ENCODE measurements at places on chromosomes 3 and 15.

DNA sequence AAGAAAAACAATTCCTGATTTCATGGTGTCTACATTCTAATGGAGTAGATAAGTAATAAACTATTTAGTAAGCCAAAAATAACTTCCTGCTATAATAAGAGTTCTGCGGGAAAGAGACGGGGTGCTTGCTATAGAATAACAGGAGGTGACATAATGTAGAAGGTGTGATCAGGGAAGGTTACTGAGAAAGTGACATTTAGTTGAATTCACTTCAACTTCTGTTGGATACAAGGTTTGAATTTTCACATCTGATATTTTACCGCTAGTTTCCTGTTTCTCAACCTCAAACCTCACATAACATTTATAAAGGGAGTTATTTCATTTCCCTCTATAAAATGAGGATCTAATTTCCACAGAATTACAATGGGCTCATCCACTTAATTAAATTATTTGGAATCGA, 102.3 kb upstream of the GBE1 start:
- no peak for DNase-seq

DNA sequence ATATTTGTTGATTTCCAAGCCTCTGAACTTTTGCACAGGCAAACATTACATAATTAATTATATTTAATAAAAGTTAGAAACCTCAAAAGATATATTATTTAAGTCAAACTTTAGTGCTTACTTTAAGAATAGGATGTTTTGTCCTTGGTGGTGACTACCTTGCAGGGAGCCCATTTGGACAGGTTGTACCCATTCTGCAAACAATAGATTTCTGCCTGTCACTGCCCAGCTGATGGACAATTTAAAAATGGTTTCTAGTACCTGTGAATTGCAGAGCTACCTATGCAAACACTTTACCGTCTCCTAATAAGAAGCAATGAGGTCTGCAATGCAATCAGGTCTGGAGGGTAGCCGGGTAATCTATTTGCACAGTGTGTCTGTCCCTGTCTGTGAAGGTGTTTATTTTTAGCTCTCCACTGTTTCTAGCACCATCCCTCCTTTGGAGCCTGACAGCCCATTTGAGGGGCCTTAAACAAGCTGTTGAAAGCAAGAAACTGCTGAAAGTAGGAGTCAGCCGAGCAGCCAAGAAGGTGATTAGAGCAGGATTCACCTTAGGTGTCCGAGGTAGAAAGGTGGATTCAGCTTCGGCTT, 556.2 kb upstream of the CFAP20DC start:
- DNase-seq: no peak

DNA sequence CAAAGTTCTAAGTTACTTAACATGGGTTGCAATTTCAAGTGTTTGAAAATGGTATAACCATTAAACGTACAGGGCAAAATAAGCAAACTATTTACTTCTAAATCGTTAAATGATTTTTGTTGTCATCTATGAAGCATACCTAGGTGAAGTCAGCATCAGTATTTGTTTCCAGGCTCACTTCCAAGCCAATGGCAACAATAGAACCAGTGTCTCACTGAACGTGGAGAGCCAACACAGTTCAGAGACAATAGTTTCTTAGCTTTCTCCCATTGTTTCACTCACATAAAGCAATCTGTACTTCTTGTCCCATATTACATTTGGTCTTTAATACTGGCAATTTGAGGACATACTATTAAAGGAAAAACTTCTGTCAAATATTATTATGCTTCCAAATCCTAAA, 397.2 kb downstream of the MECOM start:
- DNase-seq: no peak

- DNase-seq: no peak
These were observed 79.4 kb upstream of the THBS1 start for GRCh38 chr15:39501366-39502081.

DNA sequence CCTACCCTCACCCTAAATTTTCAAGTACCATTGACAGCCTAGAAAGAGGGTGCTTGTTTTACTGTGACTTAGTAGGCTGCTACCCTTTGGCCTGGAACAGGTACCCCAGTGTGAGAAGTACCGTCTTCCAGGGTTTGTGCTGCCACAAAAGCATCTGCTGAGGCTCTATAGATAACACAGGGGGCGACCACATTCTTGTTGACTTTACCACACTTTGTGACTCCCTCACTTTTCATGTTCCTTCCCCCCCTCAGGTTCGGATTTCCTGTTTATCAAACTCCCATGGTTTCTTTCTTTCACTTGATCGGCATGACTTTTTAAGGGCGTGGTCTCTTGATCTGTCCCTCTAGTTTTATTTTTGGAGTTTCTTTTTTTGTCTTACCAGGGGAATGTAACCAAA, 23.5 kb downstream of the EXOG start:
- DNase-seq: no peak

DNA sequence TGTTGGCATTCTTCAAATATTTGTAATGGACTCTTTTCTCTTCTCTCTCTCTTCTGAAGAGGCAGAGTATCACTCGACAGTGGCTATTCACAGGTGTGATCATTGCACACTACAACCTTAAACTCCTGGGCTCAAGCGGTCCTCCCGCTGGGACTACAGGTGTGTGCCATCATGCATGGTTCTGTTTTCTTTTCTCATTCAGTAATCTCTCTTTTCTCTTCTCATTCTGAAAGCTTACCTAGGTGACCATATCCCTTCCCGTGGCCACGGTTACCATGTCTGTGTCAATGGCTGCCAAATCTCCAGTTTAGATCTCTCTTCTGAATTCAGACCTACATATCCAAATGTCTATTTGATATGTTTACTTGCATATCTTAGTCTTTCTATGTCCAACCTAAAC, 96.3 kb downstream of the SOX2 start:
- no peak for DNase-seq

GRCh38 chr3:115502128-115502527, 121.2 kb upstream of the GAP43 start:
- no peak for DNase-seq

- DNase-seq: no peak
These were observed 465.2 kb downstream of the IL5RA start for GRCh38 chr3:2645001-2645400.

- DNase-seq: no peak
These were observed 84.5 kb upstream of the FNDC3B start for GRCh38 chr3:171954690-171955383.

GRCh38 chr3:191136347-191136746, 62.7 kb upstream of the OSTN start:
- peak; percentile 19 for DNase-seq

- DNase-seq: peak; percentile 48
These were observed 30.7 kb downstream of the LMCD1 start for GRCh38 chr3:8532251-8532871.

- DNase-seq: no peak
These were observed 2.0 kb downstream of the HHATL start for GRCh38 chr3:42700366-42701288.

GRCh38 chr15:48644827-48645557, 517 bp downstream of the FBN1 start:
- DNase-seq: peak; percentile 79

DNA sequence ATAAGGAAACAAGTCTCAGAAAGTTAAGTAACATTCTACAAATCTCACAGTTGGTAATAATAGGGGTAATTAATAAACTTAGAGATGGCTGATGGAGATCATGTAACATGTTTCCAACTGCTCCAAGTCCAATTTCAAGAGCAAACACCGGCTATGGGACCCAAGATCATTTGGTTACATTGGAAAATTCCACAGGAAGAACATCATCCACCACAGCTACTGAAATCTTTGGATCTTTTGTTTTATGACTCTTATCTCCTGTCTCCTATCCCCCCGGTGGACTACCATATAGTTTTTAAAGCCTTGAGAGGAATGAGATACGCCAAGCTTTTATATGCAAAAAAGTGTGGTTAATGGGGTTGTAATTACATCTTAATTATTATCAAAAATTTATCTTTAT, 216.1 kb downstream of the WNT5A start:
- peak; percentile 43 for DNase-seq

DNA sequence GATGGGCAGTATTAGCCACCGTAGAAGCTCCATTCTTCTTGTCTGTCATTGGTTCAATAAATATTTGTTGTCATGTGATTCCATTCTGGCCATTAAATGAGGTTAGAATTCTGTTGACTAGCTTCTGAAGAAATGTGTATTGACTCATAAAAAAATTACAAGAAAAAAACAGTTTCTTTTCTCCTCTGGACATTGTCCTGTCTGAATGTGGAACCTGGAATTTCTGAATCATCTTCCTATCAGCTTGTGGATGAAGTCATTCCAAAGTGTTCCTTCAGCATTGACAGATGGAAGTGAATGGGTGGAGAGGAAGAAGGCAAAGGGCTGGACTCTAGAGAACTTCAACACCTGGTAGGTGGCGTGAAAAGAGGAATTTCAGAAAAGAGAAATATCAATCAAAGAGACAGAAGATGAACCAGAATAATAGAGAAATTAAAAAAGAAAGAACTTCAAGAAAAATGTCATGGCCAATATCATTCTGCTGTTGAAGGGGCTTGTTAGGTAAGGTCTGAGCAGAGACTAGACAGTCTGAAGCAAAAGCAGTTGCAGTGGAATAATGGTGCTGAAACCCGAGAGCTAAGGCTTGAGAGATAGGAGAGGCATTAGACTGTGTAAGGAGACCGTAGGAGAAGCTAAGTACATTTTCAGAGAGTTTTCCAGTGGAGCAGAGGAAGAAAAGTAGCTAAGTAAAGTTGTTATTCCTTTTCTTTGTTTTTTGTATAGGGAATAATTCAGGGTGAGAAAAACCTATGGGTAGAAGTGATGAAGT, 806.6 kb downstream of the SQOR start:
- no peak for DNase-seq

DNA sequence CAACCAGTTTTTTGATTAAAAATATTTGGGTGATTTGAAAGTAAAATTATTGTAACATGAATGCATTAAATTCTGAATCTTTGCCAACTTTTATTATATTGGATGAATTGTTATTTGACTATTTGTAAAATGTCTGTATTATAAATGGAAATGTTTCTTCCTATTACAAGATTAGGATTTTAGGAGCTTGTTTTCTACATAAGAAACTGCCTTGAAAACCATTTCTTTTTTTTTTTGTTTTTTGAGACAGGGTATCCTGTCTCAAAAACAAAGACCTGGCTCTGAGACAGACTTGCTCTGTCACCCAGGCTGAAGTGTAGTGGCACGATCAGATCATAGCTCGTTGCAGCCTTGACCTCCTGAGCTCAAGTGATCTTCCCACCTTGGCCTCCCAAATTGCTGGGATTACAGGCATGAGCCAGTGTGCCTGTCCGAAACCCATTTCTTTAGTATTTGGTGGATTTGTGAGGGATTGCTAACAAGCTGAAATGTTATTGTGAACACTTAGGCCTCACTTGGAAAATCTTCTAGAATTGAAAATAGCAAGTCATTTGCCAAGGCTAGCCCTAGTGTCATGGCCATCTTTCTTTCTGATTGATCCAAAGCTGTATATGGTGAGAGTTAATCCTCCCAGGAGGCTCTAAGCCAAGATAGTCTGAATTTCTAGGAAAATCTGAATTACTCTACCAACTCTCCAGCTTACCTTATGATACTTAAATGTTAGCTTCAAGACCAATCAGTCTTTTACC, 100.3 kb downstream of the FNDC3B start:
- DNase-seq: no peak

GRCh38 chr3:84783281-84783680, 175.5 kb upstream of the CADM2 start:
- DNase-seq: no peak

DNA sequence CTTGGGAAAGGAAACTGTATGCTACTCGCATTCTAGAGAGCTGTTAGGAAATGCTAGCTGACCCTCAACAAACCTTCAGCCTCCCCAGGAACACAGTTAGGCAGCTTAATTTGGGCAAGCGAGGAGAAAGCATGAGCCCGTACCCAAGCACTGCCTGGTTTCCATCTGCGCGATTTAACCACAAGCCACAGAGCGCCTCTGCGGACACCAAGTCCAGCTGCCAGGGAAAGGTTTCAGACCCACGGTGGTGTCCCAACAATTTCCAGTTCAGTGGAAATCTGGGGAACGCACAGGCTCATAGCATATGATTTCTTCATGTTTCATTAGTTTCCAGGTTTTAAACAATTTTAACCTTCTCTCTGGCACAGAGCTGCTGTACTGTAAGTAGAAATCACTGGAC, 617.6 kb downstream of the FHIT start:
- no peak for DNase-seq

GRCh38 chr15:69974321-69974720, 123.4 kb downstream of the TLE3 start:
- no peak for DNase-seq

- no peak for DNase-seq
These were observed 15.3 kb downstream of the TTC21A start for GRCh38 chr3:39122813-39123212.

GRCh38 chr3:172289583-172289982, 158.7 kb downstream of the GHSR start:
- DNase-seq: no peak

- peak; percentile 81 for DNase-seq
These were observed 127.1 kb downstream of the FMN1 start for GRCh38 chr15:33067456-33067855.

GRCh38 chr3:47475029-47475569, 642 bp downstream of the SCAP start:
- peak; percentile 16 for DNase-seq

DNA sequence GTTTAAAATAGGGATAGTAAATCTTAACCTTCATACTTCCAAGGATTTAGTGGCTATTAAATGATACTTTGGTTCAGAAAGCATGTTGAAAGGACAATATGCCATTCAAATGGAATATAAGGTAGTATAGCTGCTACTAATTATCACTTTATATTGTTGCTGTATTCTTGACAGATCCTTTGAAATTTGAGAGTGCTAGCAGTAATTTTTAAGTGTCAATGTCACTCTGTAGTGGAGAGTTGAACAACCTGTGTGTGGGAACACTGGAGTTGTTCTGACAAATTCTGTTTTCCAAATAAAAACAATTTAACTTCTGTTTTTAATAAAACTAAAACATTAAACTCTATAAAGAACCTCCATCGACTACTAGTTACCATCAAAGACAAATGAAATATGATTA, 565.7 kb downstream of the FGF12 start:
- no peak for DNase-seq

- DNase-seq: peak; percentile 30
These were observed 26.5 kb upstream of the CP start for GRCh38 chr3:149247929-149248691.

GRCh38 chr3:134696155-134696554, 45.3 kb upstream of the KY start:
- DNase-seq: no peak

GRCh38 chr15:74609938-74610301, 5.7 kb upstream of the CLK3 start:
- no peak for DNase-seq

GRCh38 chr3:143433787-143434378, 314.3 kb downstream of the CHST2 start:
- no peak for DNase-seq

GRCh38 chr3:133944641-133945380, 49.1 kb upstream of the RAB6B start:
- peak; percentile 81 for DNase-seq

All from LHCN-M2 (cell line).